ENCODE measurements at places on chromosomes 1 and 21.
A peak's percentile ranks its signal among the peaks of the same experiment; 100 is the strongest.

- no peak for DNase-seq
Measured at GRCh38 chr1:205930799-205931281, 12.4 kb downstream of the SLC26A9 start.

GRCh38 chr1:40404670-40405462 is 31.3 kb downstream of the SMAP2 start:
- no peak for DNase-seq

DNA sequence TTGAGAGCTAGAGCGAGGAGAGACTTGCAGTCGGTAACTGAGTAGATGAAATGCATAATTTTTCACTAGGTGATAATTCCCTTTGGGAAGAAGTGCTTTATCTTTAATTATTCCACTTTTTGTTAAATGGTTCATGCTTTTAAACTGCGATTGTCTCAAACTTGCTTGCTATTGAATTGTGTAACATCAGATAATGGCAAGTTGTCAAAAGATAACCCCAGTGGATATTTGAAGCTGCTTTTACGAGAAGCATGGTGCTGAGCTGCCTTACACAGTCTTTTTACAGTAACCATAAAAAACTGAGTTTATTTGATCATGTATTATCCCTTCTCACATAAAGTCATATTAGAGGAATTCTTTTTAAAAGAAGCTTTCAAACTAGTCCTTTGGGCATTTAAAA is 30.2 kb downstream of the TMEM50B start:
- DNase-seq, result no peak

DNA sequence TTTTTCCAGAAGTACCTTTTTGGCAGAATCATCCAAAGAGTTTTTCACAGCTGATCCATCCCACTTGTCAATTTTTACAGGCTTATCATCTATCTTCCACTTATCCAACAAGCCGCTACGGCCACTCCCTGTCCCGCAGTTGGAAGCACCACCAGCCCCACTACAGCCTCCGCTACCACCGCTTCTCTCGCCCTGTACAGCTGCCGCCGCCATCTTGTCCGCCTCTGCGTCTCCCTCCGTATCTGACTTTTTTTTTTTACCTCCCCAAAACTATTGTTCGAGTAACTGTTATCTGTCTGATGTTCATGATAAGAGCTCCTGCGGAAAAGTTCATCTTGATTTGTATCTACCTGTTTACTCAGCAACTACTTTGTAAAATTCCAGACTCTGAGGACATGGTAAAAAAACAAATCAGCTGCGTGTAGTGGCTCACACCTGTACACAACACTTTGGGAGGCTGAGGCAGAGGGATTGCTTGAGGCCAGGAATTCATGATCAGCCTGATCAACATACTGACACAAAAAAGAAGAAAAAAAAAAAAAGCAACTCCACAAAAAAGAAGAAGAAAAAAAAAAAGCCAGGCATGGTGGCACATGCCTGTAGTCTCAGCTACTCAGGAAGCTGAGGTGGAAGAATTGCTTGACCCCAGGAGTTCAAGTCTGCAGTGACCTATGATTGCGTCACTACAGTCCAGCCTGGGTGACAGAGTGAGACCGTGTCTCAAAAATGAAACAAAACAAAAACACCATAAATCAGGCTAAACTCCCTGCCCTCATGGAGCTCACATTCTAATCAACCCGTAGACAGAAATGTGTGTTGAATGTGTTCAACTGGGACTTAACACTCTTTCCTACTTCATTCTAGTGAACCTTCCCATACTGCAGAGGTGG is 8.0 kb upstream of the EYA3 start:
- DNase-seq, result no peak

DNA sequence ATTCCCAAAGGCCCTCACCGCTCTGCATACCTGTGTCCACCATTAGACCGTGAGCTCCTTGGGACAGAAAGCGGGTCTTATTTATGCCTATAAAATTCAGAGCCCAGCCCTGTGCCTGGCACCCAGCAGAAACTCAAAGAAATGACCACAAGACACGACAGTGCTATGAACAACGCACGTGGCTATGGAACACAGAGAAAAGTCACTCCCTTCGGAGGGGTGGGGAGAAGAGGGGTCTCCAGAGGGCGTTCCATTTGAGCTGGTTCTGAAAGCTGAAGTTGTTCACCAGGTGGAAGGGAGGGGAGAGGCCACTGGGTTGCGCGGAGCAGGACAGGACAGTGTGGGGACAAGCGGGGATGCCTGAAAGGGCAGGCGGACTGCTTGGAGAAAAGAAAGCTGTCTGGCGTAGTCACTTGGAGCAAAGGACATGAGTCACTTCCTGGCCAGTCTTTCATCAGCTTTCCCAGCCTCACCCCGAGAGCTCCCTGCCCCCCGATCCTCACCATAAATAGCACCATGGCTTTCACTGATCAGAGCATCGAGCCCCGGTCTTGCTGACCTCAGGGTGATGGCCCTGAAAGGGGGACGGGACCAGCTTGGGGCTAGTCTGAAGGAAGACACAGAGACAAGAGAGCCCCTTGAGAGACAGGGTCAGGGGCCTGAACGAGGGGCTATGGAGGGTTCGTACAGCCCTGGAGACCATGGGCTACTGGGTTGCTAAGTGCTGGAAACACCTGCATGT is 28.5 kb downstream of the ECE1 start:
- no peak for DNase-seq

DNA sequence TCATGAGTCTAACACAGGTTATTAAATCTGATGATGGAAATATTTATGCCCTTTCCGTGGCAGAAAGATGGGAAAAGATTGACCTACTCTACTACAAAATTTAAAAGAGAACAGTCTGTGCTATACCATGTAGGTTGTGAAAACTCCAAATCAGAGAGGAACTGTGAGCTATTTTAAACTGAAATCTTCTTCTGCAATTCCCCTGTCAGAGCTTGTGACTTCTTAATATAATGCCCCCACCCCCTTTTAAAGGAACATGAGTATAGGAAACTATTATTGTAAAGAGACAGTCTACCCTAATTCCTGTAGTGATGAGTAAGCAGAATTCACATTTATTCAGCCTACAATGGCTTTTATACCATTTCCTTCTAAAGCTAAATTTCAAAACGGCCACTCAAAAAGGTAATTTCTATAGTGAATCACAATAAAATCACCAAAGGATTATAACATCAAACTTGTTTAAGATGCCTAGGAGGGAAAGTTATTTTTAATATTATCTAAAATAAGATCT is 11.7 kb downstream of the DSCAM start:
- no peak for DNase-seq

DNA sequence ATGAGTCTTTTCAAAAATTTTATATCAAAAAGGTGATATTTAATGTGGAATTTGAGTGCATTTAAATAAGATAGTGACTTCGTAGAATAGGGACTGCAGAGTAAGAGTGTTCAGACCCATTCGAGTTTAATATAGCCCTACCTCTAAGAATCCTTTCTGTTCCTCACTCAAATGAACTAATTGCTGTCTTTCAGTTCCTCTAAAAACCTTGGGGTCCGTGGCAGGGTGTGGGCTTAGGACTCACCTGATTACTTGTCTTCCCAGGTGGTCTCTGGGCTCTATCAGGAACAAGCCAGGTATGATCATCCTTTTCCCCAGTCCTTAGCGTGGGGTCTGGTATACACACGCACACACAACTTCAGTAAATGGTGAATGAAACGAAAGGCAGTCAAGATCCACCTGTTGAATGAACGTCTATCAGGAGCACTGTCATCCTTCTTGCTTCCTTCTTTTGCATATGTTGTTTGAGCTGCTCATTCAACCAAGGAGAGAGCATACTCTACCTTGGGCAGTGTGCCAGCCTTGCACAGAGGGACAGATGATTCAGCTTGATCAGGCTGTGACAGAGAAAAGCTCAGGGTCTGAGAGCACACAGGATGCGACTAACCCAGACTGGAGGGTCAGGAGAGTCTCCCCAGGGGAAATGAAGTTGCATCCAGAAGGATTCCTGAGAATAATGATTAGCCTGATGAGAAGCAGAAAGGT is 1.2 kb upstream of the RNF11 start:
- peak; percentile 97 for DNase-seq

GRCh38 chr1:65309304-65310077 is at the start of gene DNAJC6:
Gene DNAJC6, plus strand, starts transcription at chr1:65309543. Its CDS starts 203 bp downstream, at chr1:65309746.
- DNase-seq, result no peak

DNA sequence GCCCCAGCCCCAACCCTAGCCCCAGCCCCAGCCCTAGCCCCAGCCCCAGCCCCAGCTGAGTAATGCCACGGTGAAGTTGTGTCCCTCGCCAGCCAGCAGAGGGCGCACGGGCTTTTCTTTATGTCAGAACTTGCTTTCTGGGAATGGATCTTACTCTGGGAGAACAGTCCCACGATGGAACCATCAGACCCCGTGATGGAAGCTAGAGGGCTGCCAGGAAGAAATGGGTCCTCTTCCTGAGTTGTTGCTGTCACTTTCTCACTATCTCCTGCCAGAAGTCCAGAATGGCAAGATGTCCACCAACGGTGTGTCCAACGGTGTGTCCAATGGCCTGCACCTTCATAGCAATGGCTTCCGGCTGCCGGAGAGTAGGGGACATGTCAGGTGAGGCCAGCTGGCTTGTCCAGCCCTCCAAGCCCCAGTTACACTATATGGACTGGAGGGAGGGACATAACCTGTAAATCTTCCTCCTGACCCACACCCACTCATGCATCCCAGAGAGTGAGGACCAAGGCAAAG is 25.1 kb upstream of the TMEM222 start:
- no peak for DNase-seq

DNA sequence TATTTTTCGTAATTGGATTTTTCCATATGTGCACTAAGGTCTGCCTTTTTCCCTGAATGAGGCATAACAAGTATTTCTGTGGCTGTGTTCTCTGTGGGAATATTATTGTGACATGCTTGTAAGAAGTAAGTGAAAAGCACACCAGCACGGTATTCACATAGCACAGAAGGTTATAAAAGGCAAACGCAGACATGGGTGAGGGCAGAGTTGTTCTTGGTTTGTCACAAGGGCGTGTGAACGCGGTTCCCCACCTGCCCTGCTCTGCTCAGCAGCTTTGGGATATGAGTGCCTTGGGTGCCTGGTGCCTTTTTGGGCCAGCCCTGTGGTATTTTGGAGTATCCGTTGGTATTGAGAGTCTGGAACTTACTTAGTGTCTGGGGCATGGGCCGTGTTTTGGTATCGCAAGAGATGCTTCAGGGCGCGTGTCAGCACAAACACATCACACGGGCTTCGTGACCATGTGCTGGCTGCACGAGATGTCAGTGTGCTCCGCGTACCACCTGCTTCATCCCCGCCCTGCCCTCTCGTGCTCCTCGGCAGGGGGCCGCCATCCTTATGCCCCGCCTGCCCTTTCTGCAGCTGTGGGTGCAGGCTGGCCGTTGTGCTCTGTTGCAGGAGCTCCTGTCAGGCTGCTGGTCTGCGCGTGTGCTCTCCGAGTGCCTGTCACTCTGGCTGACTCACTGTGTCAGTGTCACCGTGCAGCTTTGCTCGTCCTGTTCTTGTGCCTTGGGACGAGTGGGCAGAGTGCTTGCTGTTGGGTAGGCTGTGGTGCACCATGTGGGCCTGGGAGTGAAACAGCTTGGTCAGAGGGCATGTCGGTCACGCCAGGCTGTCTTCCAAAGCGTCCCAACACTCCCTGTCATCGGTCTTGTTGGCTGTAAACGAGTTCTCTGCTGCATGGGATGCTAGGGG is 15.0 kb downstream of the SKI start:
- DNase-seq, result no peak

GRCh38 chr1:204880906-204881305 is 10.2 kb downstream of the NFASC start:
- no peak for DNase-seq

GRCh38 chr1:101290119-101290921 is 53.5 kb downstream of the S1PR1 start:
- no peak for DNase-seq

DNA sequence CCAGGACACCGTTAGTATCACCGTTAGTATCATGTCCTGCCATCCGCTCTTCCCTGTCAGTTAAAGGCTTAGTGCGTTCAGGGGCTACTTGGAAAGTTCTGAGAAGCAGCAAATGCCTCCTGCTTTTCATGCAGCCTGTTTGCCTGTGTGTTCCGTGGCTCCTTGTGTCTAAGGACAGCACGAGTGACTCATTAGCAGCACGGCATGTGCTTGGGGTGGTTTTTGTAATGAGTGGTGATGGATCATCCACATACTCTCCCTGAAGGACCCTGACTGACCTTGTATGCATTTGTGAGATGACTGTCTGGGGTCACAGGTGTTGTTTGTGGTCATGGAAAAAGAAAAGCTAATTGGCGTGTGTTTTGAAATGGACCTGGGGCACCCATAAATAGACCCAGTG is 221.9 kb downstream of the PBX1 start:
- DNase-seq, result no peak

GRCh38 chr1:233393084-233393840 is 65.7 kb downstream of the MAP3K21 start:
- DNase-seq, result no peak

DNA sequence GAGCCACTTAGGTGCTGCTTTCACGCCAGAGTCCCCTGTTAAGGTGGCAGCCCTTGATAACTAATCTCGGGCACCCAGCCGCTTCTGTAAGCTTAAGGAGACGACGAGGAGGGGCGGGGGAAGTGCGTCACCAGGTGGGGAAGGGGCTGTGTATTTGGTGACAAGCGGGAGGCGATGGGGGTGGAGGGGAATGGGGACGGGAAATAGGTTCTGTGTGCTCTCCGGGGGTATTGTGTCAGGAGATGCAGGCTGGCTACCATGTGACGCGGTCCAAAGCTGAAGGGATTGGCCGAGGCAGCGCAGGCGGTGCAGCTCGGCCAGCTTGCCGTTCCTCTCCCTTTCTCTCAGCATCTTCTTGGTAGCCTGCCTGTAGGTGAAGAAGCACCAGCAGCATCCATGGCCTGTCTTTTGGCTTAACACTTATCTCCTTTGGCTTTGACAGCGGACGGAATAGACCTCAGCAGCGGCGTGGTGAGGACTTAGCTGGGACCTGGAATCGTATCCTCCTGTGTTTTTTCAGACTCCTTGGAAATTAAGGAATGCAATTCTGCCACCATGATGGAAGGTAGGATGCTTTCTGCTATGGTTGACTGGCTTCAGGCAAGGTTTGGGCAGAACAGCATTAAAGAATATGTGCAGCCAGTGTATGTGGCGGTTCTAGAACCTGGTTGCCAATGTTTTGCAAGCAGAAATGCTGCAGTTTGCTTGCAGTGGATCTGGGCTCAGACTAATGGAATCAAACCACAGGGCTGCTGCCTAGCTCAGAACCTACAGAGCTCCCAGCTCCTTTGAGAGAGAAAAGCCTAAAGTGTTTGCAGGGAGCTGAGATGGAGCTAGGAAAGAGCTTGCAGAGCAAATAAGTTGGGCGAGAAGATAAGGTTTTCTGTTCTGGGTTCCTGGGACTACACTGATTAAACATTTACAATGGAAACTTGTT is at the start of gene SGIP1:
SGIP1 (plus strand) TSS at position 350 of the 937 bp plus-strand sequence; CDS start at position 556, 206 bp downstream.
- DNase-seq, result no peak

GRCh38 chr1:226625832-226626576 is 77.4 kb downstream of the STUM start:
- no peak for DNase-seq

DNA sequence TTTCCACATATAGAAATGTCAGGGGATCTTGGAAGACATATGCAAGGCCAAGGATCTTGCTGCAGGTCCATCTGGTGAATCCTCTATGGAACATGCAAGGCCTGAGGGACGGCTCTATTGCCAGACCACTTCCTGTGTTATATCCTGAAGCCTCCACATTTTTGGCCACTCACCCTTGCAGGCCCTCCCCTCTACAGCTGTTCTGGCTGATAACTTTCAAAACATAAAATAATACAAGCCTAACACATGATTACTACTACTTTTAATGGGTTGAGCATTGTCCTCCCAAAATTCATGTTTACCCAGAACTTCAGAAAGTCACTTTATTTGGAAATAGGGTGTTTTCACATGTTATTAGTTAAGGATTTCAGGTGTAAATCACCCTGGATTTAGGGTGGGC is 18.5 kb upstream of the LYPLAL1 start:
- no peak for DNase-seq

All from NCI-H524 treated with DMSO at 0.1 percent for 48 hours (cell line).